Hematopoietic multipotent progenitor cell treated with erythropoietin and hydrocortisone succinate and interleukin-3 and kit ligand, for 4 days (in vitro differentiated cells): ENCODE measurements at places on chromosomes 3 and 15.
A peak's percentile ranks its signal among the peaks of the same experiment; 100 is the strongest.

- DNase-seq, result no peak
Measured at GRCh38 chr3:6571448-6571847, 289.5 kb upstream of the GRM7 start.

DNA sequence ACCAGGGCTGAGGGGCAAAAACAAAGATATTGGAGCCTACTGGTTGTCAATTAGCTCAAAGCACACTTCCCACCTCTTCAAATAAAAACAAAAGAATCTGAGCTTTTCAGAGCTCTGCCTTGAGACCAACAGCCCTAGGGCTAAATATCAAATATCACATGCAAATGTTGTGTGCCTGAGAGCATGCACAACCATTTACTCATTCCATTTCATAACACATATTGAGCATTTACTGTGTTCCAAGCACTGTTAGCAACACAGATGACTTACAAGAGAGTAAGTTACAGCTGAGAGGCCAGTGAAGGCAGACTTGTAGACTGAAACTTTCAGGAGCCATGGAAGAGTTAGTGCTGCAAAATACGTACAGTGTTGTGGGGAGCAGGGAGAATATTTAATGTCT, 222.4 kb downstream of the CPNE4 start:
- DNase-seq, result no peak

GRCh38 chr3:184537885-184538665, 23.5 kb upstream of the EPHB3 start:
- no peak for DNase-seq

DNA sequence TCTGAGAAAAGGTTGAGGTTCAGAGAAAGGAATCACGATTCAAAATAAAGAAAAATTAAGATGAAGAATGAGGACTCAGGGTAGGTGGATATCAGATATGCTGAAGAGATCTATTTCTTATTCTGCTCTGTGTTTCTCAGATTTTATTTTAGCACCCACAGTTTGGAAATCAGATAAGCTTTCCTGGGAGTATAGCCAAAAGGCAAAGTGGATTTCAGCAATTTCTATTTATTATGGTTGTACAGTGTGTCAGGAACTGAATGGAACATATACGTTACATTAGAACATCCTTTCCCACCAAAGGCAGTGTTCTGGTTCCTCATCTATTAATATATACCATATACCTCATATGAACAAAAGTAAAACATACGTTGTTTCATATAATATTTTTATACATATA, 18.9 kb downstream of the PEX5L start:
- no peak for DNase-seq

- peak; percentile 87 for DNase-seq
Measured at GRCh38 chr3:126523745-126524428, at the start of gene CHST13. CHST13 (plus strand) TSS chr3:126524155; CDS start chr3:126524333, 178 bp downstream.

GRCh38 chr3:57826952-57827723, 71.0 kb downstream of the SLMAP start:
- no peak for DNase-seq

DNA sequence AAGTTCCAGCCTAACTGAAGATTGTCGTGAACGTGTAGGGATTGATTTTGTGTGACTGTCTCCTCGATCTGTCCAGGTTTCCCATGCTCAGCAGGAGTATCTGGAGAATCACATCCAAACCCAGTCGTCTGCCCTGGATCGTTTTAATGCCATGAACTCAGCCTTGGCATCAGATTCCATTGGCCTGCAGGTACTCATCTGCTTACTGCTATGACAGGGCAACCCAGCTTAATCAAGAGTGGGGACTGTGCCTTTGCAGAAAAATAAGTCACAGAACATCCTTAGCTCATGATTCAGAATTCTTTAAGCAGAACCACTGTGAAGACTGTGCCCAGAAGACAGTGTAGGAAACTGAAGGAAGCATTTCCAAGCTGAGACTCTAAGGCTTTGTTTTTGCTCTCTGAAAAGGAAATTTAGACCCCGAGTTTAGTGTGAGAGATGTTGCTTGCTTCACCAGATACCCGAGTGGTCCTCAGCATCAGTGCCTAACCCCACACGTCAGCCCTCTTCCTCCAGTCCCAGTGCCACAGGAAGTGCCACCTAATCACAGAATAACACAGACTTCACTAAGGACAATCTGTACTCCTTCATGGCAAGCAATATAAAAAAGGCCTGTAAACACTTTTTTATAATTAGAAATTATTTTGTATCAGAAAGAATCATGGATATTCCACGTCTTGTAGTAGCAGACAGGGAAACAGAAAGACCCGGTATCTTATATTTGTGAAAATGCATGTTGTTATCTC, 34.2 kb downstream of the MYZAP start:
- no peak for DNase-seq

- peak; percentile 65 for DNase-seq
Measured at GRCh38 chr15:70308011-70308734, 210.5 kb upstream of the TLE3 start.

GRCh38 chr3:107684431-107684925, 161.7 kb downstream of the BBX start:
- DNase-seq, result peak; percentile 64

GRCh38 chr3:185381320-185382058, 18.6 kb downstream of the MAP3K13 start:
- DNase-seq, result no peak

DNA sequence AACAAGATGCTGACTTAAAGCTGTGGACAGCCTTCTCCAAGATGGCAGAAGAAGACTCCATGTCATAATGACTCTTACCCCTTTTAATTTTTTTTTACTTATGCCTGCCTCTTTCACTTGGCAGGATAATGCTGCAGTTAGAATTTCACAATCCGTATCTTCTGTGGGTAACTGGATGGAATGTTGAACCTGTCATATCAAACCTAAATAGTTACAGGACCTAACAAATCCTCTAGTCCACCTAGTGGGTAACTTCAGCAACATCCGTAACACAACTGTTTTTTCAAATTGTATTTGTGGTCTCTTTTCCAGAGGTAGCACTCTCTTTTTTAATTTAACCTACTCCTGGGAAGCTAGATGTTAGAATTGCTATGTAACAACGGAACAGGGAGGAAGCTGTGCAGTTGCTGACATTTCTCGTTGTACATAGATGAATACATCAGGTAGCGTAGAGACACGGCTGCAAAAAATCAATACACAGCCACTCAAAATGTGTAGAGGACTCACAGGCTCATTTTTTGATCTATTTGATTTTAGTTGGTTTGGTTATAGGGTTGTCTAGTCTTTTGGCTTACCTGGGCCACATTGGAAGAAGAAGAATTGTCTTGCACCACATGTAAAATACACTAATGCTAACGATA, 43.9 kb upstream of the TRPM1 start:
- peak; percentile 15 for DNase-seq

GRCh38 chr15:59140422-59141226, 35.7 kb downstream of the CCNB2 start:
- DNase-seq, result no peak

DNA sequence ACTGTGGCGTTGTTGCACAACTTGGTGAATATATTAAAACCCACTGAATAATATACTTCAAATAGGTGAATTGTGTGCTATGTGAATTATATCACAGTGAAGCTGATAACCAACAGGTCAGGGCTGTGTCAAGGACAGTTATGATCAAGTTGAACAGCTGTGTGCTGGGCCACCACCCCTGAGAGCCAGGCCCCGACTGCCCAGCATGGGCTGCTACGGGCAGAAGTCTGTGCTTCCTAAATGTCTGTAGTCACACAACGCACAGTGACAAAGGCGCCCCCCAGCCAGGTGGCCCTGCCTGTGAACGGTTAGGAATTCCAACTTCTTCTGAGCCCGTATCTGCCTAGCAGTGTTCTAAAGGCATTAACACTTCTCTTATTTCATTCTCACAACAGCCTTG, 32.8 kb downstream of the TKT start:
- no peak for DNase-seq

DNA sequence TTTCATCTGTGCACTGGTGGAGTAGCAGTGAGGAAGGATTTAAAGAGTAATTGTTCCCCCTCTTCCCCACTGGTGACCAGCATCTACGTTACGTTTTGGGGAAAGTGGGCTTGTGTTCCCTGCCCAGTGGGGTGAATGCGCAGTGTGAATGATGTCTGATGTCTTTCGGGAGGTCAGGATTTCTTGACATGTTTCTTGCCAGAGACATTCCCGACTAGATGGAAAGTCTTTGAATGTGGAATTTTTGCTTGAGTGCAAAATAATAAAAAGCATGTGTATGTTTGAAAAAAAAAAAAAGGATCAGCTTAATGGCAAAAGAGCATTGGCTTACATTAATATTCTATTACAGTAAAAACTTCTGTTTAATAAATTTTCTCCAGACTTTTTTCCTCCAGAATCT, 632.2 kb downstream of the FOXP1 start:
- no peak for DNase-seq

DNA sequence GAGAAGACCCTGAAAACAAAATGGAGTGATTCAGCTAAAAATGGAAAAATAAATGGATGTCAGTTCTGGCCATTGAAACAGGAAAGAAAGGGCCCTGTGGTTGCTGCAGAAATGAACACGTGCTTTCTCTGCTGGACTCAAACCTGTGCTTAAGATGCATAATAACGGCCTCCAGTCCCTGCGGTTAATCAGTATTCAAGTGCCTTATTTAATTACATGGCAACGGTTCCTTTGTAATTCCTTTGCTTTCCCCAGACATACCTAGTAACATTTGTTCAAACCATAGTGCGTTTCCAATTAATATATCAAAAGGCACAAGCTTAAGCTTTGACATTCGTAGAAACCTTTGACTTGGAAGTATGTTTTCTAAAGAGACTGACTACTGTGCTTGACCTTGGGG, 428.3 kb downstream of the GABRG3 start:
- DNase-seq, result no peak

DNA sequence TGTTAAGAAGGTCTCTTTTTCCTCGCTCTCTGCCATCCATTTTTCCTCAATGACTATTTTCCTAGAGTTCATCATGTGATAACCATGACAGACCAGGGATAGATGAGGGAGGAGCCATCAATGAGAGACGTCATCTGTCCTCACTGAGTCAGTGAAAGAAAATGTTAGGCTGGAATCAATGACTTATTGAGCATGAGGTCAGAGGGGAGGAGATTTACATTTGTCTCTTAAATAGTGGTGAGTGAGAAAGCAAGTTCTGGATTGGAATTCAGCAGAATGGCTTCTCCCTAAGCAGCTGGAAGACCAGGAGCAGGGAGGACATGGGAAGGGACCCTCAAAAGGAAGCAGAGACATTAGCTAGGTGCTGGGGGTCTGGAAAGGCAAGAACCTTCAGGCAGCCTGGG, 28.2 kb upstream of the USP3 start:
- no peak for DNase-seq
